ENCODE measurements at places on chromosomes 2 and 18. TPM values are rescaled to one million over a fixed set of nuclear protein-coding genes. Genes with fewer than 3 reads are reported as not detected.

CABLES1 gene
- total RNA-seq: 51.2 TPM

SANBR gene
- 16.0 TPM for total RNA-seq

DNA sequence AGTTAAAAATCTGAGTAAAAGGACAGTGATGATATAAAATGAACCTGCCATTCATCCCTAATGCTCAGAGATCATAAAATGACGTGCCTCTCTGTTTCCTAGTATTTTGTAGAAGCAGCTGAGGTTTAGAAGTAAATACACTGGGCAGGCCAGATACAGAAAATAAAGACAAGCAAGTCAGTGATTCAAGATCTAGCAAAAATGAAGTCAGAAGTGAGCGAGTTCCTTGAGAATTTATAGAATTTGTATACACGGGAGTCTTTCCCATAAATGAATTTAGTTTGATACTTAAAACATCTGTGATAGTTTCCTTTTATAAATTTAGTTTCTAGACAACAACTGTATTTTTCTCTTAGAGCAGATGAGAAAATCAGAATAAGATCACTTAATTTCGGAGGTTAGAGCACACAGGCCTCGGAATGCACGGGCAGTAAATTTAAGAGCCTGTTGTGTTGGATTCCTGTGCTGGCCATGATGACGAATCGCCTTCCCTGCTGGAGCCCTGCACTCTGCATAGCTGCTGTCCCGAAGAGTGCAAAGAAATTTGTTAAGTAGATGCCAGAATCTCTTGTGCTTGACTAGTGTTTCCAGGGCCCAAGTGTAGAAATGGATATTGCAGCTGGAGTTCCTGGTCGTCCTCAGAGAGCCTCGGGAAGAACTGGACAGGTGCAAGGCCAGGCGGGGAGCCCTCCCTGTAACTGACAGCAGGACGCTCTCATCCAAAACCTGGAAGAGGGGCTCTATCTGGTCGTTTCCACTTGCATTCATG lies 83.7 kb upstream of the RBM44 start:
- DNase-seq: no peak

DNA sequence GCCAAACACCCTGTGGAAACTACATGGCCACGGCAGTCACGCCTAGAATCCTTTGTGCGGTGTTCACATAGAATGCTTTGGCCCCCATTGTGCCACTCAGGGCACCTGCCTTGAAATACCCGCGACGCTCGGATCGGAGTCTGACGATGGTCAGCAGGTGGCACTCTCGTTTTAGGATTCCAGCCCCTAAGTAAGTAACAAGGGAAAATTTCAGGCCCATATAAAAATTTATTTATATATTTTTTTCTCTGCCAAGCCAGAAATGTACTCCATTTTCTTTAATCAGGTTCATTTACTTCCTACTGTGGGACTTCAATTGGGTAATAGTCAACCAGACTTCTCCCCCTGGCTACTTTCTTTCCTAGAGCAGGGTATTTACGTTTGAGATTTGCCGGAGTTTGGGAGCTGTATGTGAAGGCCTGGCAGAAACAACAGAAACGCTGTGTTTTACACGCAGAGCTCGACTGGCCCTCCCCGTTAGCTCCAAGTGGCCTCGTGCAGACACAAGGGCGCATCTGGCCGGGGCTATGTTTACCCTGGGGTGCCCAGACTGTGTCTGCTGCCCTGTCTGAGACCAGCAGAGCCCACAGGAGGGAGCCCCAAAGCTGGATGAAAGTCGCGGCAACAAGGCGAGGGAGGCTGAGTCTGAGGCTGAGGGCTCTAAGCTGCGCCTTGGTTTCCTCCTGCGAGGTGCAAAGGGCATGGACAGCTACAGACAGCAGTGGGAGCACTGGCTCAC lies 41.6 kb downstream of the LRRC30 start:
- DNase-seq: peak; percentile 83

DNA sequence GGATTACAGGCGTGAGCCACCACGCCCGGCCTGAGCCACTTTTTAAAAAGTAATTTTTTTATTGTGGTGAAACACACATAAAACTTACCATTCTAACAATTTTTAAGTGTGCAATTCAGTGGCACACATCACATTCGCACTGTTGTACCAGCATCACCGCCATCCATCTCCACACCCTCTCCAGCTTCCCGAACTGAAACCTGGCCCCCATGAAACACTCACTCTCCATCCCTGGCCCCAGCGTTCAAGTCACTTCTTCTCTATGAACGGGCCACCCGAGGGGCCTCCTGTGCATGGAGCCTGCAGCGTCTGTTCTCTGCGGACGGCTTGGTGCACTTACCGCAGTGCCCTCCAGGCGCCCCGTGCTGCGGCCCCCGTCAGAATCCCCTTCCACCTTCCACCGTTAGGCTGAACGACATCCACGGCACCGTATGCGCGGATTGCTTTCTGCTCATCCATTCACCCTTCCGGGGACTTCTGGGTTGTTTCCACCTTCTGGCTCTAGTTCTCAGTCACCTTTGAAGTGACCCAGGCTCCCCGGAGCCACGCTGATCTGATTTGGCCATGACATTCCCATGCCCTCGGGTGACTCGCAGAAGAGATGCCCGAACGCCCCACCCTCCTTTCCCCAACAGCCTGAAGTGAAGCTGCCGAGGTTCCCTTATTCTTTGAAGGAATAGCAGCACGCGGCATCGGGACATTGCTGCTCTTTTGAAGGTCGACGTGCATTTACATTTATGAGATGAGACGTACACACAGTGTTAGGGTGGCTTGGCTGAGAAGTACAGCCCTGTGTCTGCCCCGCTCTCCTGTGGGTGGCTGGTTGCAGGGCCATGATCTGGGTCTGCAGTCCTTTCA lies 134.4 kb downstream of the MBP start:
- DNase-seq: no peak

DNA sequence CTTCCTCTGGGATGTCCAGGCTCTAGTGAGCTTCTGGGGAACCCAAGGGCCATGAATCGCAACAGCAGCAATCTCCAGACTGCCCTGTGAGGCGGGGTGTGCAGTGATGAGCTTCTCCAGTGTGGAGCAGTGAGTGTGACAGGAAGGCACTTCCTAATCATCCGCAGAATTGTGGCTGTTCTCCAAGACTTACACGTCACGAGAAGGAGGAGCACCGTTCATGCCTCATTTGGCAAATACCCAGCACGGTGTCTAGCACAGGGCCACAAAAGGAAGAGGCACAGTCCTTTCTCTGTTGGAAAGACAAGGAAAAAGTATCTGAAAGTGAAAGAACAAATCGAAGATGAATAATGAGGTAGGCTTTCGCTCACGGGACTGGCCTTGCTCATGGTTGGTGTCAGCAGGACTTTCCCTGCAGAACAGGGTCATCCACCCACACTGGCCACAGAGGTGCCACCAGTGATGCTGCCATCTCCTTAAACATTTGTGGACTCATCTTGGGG lies 125.1 kb upstream of the HAAO start:
- no peak for DNase-seq
